ENCODE measurements at places on chromosomes 12 and 14.

GRCh38 chr14:103707329-103708263, 7.7 kb downstream of the XRCC3 start:
- peak; percentile 39 for DNase-seq

DNA sequence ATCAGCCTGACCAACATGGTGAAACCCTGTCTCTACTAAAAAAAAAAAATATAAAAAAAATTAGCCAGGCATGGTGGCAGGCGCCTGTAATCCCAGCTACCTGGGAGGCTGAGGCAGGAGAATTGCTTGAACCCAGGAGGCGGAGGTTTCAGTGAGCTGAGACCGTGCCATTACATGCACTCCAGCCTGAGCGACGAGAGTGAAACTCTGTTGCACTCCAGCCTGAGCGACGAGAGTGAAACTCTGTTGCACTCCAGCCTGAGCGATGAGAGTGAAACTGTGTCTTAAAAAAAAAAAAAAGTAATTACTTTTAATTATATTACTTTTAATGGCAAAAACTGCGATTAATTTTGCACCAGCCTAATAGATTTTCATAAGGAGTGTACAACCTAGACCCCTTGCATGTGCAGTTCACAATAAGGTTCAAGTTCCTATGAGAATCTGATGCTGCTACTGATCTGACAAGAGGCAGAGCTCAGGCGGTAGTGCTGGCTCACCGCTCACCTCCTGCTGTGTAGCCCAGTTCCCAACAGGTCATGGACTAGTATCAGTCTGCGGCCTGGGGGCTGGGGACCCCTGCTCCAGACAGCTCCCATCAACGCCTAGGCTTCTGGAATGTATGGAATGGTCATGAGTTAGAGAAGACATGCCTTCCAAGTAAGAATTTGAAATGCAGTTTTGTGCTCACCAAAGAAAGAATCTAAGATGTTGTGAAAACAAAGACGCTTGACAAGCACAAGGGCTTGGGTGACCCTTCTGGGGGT, 10.1 kb downstream of the LTB4R start:
- no peak for DNase-seq

GRCh38 chr14:69318901-69319475, 59.0 kb downstream of the GALNT16 start:
- DNase-seq = no peak

DNA sequence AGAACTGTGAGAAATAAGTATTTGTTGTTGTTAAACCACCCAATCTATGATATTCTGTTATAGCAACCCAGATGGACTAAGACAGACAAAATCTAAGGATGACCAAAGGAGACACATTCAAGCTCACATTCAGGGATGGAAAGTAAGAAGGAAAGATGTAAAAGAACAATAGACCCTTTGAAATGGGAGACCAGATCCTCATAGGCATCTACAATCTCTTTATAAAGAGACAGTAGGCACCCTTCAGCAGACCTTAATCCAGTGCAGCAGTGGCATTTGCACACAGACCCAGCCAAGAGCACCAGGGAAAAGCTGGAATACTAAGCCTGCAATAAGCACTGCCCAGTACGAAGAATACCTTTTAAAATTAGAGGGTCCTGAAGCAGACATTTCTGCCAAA, 132.7 kb downstream of the KLHL28 start:
- no peak for DNase-seq

- no peak for DNase-seq
Measured at GRCh38 chr14:104267895-104268294, 129.5 kb downstream of the KIF26A start.

DNA sequence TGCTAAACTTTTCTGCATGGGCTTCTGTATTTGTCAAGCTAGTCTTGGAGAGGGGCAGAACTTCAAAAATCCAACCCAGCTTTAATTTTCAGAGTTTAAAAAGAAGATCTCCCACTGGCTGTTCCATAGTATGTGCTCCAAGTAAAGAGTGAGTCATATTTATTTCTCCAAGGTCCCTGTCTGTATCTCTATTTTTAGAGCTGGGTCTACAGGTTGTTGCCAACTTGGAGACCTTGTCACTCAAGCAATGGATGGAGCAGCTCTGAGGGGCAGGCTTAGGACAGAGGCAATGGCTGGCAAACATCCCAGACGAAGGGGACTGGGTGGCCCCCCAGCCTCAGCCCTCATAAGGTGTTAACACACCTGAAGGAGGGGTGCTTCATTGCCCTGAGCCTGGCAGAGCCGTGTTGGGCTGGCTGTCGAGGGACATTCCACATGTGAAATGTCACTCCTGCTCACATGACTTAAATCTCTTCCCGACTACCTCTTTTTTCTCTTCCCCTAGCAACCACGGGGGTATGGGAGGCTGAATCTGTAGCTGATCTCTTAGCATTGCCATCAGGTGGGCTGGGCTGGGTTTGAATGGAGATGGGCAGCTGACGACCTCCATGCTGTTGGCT, 103.1 kb downstream of the SMOC1 start:
- no peak for DNase-seq

GRCh38 chr12:20985399-20985798, 145.6 kb upstream of the SLCO1B1 start:
- no peak for DNase-seq

DNA sequence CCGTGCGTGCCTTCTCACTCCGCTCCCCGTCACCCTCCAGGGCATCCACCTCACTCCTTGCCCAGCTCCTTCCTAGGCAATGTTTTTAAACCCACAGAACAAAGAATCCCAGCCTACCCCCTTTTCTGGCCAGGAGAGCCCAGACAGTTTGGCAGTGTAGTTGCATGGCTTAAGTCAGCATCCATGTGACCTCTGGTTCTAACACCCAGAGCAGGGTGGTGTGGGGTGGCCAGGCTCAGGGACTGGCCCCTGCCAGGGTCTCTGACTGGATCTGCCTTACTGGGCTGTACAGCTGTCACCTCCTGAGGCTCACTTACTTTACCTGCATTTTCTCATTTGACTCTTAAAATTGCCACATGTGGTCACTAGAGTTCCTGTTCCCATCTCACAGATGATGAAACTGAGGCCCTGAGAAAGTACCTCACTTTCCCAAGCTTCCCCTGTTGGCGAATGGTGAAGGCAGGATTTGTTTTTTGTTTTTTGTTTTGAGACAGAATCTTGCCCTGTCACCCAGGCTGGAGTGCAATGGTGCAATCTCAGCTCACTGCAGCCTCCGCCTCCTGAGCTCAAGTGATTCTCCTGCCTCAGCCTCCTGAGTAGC, 18.3 kb downstream of the SDS start:
- no peak for DNase-seq

DNA sequence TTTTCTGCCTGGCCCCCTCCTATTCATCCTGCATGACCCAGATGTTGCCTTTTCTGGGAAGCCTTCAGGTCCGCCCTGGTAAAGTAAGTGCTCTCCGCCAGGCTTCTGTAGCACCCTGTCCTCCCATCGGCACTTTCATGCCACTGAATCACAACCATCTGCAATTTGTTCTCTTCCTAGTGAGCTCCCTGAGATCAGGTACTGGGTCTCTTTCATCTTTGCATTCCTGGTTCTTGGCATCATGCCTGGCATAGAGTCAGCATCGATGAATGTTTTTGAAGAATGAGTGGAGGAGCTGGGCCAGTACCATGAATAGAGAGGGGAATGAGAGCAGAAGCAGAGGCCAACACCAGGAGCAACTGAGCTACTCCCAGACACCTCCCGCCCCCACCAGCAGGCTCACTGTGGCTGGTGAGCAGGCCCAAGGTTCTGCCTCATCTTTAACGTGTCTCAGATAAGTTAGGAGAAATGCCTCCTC, 13.1 kb downstream of the ZDHHC22 start:
- no peak for DNase-seq

DNA sequence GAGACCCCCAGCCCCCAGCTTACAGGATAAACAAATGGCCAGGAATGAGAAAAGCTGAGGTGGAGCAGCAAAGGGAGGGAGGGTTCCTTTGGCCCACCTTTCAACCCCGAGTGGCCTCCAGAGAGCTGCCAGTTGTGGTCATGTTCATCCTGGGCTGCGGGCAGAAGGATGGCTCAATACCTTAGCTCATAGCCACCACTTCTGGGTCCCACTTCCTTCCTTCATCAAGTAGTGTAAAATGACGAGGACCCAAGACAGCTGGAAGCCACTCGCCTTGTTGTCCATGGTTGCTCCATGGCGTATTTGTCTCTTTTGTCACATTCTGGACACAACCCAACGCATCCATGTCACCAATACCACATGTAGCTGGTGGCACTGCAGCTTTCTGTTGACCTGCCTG, 24.2 kb downstream of the CRACR2A start:
- DNase-seq = no peak

DNA sequence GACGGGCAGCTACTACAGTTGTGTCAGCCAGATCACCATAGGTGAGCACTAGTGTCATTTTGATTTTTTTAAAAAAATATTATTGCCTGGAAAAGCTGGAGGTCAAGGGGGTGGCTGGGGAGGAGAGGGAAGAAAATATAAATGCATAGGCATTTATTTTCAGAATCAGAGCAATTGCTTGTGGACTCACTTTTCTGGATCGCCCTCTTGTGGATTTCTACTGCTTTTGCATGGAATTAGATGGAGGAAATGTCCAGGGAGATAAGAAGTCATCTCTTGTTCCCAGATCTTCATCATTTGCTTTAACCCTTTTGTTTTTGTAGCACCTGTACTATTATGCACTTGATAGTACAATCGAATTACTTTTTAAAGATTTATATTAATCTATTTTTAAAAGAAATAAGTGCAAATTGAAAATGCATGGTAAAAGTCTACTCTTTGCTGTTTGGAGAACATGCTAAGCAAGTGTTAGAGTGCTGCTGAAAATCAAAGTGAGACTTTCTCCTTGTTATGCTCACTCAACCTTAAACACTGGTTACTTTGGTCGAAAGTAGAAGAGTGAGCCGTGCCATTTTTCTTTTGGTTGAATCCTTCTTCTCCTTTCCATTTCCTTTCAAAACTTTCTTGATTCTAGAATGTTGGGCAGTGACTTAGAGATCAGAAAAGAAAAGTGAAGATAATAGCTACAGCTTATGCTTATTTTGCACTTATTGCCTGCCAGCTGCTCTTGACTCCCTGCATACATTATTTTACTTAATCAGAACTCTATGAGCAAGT, 60.6 kb upstream of the ANO4 start:
- no peak for DNase-seq

- DNase-seq = no peak
Measured at GRCh38 chr12:64351265-64351664, 39.3 kb downstream of the C12orf56 start.

- DNase-seq = no peak
Measured at GRCh38 chr12:117792877-117793424, 175.8 kb downstream of the KSR2 start.

DNA sequence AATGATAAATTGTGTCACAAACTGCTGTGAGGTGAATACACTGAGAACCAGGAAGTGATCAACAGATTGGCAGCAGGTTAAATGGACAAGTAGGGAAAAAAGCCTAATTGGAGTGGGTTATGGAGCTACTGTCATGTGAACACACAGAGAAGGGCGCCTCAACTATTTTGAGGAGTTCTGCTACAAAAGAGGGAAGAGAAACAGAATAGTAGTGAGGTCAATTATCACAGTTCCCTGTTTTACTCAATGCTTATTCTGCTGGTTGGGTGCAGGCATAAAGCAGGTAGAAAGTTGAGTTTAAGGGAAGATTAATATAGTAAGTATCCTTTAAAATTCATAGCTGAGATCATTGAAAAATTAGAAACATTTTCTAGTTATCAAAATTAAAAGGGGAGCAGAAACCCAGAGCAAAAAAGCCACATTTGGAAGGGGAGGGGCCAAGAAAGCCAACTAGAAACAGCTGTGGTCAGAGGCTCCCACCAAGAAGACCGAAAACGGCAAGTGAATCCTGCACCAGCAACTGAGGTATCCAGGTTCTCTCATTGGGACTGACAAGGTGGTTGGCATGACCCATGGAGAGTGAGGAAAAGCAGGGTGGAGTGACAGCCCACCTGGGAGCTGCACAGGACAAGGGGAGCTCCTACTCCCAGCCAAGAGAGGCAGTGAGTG, 105.7 kb downstream of the ZC3H14 start:
- DNase-seq = no peak

GRCh38 chr14:53391631-53392285, 238.6 kb upstream of the DDHD1 start:
- DNase-seq = no peak

DNA sequence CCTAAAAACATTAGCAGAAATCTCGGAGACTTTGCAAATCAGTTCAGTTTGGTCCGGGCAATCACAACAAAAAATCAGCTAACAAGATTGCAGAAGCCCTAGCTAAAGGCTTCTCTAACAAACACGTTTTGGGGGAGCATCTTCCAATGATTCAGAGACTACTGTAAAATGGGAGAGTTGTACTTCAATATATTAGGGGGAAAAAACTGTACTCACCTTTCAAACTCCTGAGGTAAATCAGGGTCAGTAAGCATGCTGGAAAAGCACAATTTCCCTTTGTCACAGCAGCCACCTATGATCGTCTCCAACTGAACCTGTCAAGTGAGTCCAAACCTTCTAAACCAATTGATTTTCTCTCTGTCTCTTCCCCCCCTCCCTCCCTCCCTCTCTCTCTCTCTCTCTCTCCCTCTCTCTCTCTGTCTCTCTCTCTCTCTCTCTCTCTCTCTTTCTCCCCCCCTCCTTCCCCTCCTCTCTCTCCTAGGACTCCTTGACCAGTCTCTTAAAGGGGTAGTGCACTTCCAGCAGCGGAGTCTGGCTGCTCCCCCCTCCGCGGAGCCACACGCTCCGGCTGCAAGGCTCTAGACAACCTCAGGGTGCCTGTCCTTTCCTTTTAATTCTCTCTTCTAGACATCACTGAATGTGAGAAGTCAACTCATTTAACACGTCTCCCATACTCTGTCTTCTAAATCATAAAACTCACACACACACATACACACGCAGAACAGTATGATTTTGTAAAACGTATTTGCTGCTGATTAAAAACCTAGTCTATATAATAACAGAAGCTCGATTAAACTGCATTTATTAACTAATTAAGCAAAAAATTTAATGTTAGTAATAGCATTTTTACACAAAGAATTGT, at the start of gene SOX5:
Gene SOX5, minus strand, starts transcription at position 323 of the 862 bp plus-strand sequence. Its CDS starts 69 bp downstream, at position 254.
- no peak for DNase-seq

DNA sequence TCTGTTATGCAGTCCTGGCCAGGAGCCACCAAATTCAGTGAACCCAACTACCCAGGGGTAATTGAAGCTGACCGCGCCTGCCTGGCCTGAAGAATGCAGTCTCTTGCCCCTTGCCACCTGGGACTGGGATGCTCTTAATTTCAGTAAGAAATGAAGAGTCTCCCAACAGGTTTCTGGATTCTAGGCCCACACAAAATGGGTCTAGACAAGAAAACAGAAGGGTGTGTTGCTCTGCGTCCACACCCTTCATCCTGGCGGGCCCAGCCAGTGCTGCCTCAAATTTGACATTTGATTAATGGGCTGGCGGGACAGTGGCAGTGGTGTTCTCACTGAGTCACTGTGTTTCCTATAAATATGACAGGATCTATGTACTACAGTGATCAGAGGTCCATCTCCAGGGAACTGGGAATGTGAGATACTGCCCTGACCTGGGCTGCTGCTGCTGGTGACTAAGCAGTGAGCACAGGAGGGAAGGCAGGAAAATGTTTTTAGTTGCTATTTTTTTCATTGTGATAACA, 6.5 kb downstream of the TMEM253 start:
- no peak for DNase-seq
